ENCODE measurements at places on chromosomes 7 and 10.

DNA sequence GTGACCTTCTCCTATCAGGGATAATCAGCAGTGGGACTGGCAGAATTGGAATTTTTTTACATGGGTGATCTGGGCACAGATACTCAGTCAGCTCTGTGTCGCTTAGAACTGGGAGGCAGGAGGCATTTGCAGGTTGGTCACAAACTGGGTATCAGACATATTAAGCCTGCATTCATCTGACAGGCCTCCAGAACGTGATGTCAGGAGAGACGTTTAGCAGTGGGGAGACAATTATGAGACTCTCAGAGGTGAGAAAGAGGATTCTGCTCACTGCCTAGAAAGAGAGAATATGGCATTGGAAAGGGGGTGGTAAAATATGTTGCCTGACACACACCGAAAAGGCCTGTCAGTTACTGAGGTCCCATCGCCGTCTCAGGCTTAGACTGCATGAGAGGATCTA is 717.6 kb upstream of the GALNT17 start:
- no peak for DNase-seq

DNA sequence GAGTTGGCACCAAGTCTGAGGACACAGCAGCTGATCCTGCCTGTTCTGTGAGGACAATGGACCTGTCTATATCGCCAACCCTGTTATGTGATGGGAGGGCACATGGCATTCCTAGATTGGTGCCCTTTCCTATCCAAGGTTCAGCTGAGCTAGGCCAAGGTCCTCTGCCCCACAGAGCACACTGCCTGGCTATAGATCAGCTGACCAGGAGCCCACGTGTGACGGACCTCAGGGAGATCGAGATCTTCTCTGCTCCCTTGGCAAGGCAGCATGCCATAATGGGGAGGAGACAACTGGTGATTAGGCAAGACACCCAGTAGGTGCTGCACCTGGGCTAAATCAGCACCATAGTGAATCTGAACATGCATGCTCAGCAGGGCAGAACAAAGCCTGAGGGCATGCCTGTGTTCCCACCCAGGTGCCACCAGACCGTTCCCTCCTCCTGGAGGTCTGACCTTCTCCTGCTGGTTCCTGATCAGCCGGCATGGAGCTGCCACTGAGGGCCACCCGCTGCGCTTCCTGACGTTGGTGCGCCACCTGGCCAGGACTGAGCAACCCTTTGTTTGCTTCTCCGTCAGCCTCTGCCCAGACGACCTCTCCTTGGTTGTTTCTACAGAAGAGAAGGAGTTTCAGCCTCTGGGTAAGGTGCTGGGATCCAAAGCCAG is 93.7 kb downstream of the WDFY4 start:
- no peak for DNase-seq

- no peak for DNase-seq
These were observed 17.6 kb upstream of the DPYSL4 start for GRCh38 chr10:132169031-132169765.

GRCh38 chr7:70573696-70574095 is 558.2 kb upstream of the GALNT17 start:
- DNase-seq: no peak

DNA sequence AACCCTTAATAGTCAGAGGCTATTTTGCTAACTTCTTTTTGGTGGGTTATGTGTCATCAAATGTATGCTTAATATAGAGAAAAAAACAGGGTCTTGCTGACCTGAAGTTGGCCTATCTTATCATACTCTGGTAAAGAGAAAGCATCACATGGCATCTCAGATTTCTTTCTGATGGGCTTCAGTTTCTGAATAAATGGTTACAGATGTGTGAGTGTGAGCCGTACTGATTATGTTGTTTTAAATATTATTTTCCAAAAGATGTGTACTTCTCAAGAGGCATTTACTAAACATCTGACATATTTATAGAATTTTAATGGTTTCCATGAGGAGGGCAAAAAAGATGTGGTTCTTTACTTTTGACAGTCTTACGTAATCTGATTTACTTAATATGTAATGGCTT is 28.4 kb downstream of the BBS9 start:
- no peak for DNase-seq

DNA sequence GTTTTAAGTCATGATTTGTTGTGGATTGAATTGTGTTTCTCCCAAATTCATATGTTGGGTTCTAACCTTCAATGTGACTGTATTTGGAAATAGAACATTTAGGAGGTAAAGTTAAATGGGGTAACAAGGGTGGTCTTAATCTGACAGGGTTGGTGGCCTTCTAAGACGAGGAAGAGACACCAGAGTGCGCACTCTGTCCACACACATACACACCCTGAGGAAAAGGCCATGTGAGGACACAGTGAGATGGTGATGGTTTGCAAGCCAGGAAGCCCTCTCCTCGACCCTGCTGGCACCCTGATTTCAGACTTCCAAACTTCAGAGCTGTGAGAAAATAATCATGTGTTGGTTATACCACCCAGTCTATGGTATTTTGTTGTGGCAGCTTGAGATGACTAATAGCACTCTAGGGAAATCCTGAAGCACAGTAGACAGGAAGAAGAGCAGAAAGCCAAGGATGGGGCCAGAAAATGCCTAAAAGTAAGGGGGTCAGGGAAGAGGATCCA is 28.0 kb upstream of the SEM1 start:
- no peak for DNase-seq

GRCh38 chr7:19133390-19133789 is 11.8 kb downstream of the FERD3L start:
- DNase-seq: no peak

GRCh38 chr10:283916-284356 is 148.7 kb downstream of the ZMYND11 start:
- no peak for DNase-seq

DNA sequence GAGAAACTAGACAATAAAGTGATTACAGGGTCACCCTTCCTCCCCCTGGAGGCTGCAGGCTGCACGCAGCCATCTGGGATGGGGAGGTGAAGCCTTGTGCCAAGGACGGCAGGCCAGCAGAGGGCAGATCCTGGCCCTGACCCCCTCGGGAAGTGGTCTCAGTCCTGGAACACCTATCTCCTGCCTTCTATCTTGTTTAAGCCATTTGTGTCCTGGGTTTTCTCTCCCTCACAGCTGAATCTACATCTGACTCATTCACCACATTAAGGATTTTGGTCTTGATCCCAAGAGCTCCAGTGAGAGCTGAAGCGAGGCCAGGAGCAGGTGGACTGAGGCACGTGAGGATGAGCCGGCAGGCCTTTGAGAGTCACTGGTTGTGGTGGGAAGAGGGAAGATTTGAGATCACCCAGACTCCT is 16.4 kb upstream of the PARP12 start:
- no peak for DNase-seq

DNA sequence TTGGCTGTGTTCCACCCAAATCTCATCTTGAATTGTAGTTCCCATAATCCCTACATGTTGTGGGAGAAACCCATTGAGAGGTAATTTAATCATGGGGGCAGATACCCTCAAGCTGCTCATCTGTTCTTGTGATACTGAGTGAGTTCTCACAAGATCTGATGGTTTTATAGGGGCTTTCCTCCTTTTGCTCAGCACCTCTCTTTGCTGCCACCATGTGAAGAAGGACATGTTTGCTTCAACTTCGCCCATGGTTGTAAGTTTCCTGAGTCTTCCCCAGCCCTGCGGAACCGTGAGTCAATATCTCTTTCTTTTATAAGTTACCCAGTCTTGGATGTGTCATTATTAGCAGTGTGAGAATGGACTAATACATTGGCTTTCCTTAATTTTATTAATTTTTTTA is 527.8 kb downstream of the MDFIC start:
- DNase-seq: no peak

GRCh38 chr10:119642556-119643111 is 8.5 kb upstream of the BAG3 start:
- DNase-seq: no peak

DNA sequence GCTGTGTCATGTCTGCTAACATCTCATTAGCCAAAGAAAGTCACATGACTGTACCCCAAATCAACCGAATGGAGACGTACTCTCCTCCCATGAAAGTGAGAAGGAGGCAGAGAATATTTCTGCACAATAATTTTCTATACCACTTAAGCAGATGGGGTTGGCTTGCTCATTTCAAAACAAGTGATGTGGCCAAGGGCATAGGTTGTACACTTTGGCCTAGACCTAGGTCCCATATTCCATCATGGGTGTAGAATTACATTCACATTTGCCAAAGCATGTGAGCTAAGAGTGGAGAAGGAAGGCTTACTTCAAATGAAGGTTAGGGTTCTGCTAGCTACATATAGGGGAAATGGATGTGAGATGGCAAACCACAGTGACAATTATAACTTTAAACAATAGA is 83.0 kb downstream of the ZNF365 start:
- no peak for DNase-seq

DNA sequence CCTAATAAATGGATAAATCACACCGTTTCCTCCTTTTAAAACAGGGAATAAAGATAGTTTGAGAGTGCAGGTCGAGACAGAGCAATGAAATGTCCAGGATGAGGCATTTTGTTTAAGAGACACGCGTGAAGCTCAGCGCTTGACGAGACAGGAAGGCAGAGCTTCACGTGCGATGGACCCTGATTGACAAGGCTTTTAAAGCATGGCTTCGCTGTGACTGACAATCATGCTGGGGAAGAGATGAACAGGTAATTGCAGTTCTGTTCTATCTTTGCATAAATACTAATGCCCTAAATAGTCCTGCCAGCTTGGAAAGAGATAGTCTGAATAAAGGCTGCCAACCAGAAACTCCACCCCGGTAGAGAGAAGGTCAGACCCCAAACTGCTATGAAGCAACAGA is 442.3 kb upstream of the PFKP start:
- no peak for DNase-seq

- no peak for DNase-seq
These were observed 558.3 kb upstream of the FOXK1 start for GRCh38 chr7:4123823-4124222.

Measured in esophagus squamous epithelium (tissue), 5 donors.